ENCODE measurements at places on chromosomes 3 and 15. TPM values are rescaled to one million over a fixed set of nuclear protein-coding genes. Genes with fewer than 3 reads are reported as not detected.

DNA sequence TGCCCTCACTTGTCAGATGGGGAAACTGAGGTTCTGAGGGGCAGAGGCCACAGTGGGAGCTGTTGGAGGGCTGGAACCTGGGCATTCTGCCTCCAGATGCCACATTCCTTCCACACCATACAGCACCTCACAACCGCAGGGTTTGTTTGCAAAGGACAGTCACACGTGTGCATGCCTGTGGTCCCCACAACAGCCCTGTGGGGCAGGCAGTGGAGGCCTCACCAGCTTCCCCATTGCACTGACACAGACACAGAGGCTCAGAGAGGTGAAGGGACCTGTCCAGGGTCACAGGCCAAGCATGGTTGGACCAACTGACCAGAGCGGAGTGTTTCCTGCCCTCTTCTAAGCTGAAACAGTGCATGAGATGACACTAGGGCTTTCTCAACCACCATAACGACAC, 75.2 kb upstream of the SEC13 start:
- no peak overlapping the region for H3K4me3 ChIP-seq
- H3K36me3 ChIP-seq = no peaks in the 10 kb centered on the region

- H3K36me3 ChIP-seq = no peaks in the 10 kb centered on the region
- no peaks in the 10 kb centered on the region for H3K4me1 ChIP-seq
- no peak for DNase-seq
- no peak overlapping the region for H3K27ac ChIP-seq
Observed at GRCh38 chr15:32880642-32881041, 162.8 kb downstream of the GREM1 start.

- no peaks in the 10 kb centered on the region for H3K4me1 ChIP-seq
- no peak for DNase-seq
- H3K27me3 ChIP-seq = no peaks in the 10 kb centered on the region
- H3K27ac ChIP-seq = no peak overlapping the region
Observed at GRCh38 chr3:158918008-158918407, 116.2 kb downstream of the MFSD1 start.

GRCh38 chr15:51087513-51087912, 7.2 kb downstream of the TNFAIP8L3 start:
- no peak for DNase-seq
- peaks cover 28% of the 10 kb centered on the region for H3K4me1 ChIP-seq
- no peaks in the 10 kb centered on the region for H3K36me3 ChIP-seq
- no peaks in the 10 kb centered on the region for H3K27me3 ChIP-seq
- H3K27ac ChIP-seq = no peak overlapping the region
- no peak overlapping the region for H3K4me3 ChIP-seq

- no peak for DNase-seq
- peaks cover 32% of the 10 kb centered on the region for H3K4me1 ChIP-seq
- H3K27me3 ChIP-seq = no peaks in the 10 kb centered on the region
- H3K36me3 ChIP-seq = no peaks in the 10 kb centered on the region
- H3K27ac ChIP-seq = peak overlapping the region; percentile 79
Observed at GRCh38 chr3:187750513-187751123, 5.3 kb upstream of the BCL6 start.

GRCh38 chr3:195257454-195258448, 13.2 kb downstream of the XXYLT1 start:
- no peaks in the 10 kb centered on the region for H3K27me3 ChIP-seq
- peaks cover 41% of the 10 kb centered on the region for H3K4me1 ChIP-seq
- no peak overlapping the region for H3K4me3 ChIP-seq
- no peak for DNase-seq
- H3K36me3 ChIP-seq = peaks cover 3% of the 10 kb centered on the region

GRCh38 chr15:40328176-40328575, 4.7 kb downstream of the INAFM2 start:
- H3K27me3 ChIP-seq = no peaks in the 10 kb centered on the region
- H3K27ac ChIP-seq = no peak overlapping the region
- H3K36me3 ChIP-seq = no peaks in the 10 kb centered on the region
- peaks cover 23% of the 10 kb centered on the region for H3K4me1 ChIP-seq
- no peak overlapping the region for H3K4me3 ChIP-seq
- no peak for DNase-seq

Gene SGO1
- total RNA-seq = 1.6 TPM

DNA sequence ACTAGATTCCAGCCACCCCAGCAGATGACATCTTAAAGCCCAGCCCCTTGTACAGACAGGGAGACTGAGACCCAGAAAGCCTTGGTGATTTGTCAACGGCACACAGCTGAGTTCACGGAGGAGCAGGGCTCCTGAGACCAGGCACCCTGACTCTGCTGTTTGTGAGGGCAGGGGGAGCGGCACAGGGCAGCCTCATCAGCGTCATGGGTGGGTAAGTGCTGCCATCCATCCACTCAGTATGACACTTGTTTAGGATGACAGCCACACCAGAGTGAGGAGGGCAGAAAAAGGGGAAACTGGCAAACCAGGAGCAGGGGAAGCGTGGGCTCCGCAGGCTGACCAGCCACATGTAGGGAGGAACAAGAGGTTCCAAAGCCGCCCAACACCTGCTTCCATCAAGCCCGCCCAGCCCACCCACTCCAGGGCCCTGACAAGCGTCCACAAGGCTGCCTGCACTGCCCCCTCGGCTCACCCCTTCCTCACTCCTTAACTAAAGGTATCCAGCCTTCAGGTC, 19.9 kb downstream of the RBPMS2 start:
- H3K27me3 ChIP-seq = no peaks in the 10 kb centered on the region
- no peak overlapping the region for H3K4me3 ChIP-seq
- DNase-seq = no peak
- H3K27ac ChIP-seq = no peak overlapping the region

GRCh38 chr3:181484026-181484425, 227.7 kb upstream of the SOX2 start:
- no peak for DNase-seq
- H3K4me1 ChIP-seq = peaks cover 4% of the 10 kb centered on the region
- H3K4me3 ChIP-seq = no peak overlapping the region
- H3K27ac ChIP-seq = no peak overlapping the region
- no peaks in the 10 kb centered on the region for H3K36me3 ChIP-seq
- H3K27me3 ChIP-seq = no peaks in the 10 kb centered on the region

Gene MORC1
- not detected for total RNA-seq

GRCh38 chr15:97730315-97730714, 230.2 kb upstream of the ARRDC4 start:
- DNase-seq = no peak
- H3K36me3 ChIP-seq = no peaks in the 10 kb centered on the region
- H3K27me3 ChIP-seq = no peaks in the 10 kb centered on the region
- no peak overlapping the region for H3K27ac ChIP-seq

- peaks cover 99% of the 10 kb centered on the region for H3K36me3 ChIP-seq
- H3K27me3 ChIP-seq = no peaks in the 10 kb centered on the region
- no peak overlapping the region for H3K4me3 ChIP-seq
- H3K4me1 ChIP-seq = peaks cover 8% of the 10 kb centered on the region
- DNase-seq = no peak
- H3K27ac ChIP-seq = peak overlapping the region; percentile 58
Observed at GRCh38 chr3:45958321-45958791, 15.1 kb downstream of the CXCR6 start.

Gene OR5K2
- not detected for total RNA-seq

Gene ZNF148
- total RNA-seq = 20.6 TPM

DNA sequence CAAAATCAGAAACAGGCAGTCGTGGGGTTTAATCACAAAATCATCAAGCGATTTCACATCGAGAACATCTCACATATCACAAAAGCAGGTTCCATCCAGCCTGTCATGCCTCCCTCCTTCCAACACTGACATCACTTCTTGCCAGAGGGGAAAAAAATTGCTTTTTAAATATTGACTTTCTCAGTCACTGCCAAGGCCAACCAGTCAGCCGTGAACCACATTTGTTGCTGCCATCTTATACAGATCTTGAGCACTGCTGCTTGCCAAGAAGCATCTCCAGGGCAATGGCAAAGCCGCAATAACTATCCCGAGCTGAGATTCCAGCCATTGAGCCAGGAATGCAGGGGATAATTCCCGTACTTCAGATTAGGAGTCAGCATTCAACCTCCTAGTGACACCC, 174.6 kb downstream of the ANXA2 start:
- peaks cover 4% of the 10 kb centered on the region for H3K27me3 ChIP-seq
- no peaks in the 10 kb centered on the region for H3K4me1 ChIP-seq
- DNase-seq = no peak
- no peaks in the 10 kb centered on the region for H3K36me3 ChIP-seq
- H3K4me3 ChIP-seq = no peak overlapping the region

DNA sequence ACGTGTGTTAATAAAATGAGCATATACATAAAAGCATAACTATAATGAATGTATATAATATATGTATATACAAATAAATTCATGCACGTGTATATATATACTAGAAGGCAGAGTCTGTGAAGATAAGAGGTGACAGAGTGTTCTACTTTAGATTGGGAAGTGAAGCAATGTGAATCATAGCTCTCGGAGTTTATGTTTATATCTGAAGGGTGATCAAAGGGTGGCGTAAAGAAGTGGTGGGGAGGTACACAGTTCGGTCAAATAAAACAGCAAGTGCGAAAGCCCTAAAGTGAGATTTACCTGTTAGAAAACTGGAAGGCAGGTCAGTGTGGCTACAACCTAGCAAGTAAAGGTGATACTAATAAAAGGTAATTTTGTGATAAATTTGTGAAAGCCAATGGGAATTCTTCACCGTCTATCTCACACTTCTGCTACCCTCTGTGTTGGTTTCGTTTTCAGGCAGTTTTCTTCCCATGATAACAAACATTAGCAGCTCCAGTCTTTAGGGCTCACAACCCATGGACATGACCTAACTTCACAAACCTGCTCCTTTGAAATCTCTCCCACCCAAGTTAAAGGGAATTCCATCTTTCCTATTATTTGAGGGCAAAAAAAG, 46.7 kb upstream of the BCHE start:
- H3K4me1 ChIP-seq = no peaks in the 10 kb centered on the region
- no peaks in the 10 kb centered on the region for H3K36me3 ChIP-seq
- H3K27ac ChIP-seq = no peak overlapping the region
- H3K27me3 ChIP-seq = no peaks in the 10 kb centered on the region
- H3K4me3 ChIP-seq = no peak overlapping the region

GRCh38 chr3:118766306-118766669, 268.4 kb downstream of the IGSF11 start:
- H3K4me1 ChIP-seq = no peaks in the 10 kb centered on the region
- H3K27ac ChIP-seq = no peak overlapping the region
- no peak for DNase-seq
- no peaks in the 10 kb centered on the region for H3K27me3 ChIP-seq

Gene DLL4
- 0.47 TPM for total RNA-seq

DNA sequence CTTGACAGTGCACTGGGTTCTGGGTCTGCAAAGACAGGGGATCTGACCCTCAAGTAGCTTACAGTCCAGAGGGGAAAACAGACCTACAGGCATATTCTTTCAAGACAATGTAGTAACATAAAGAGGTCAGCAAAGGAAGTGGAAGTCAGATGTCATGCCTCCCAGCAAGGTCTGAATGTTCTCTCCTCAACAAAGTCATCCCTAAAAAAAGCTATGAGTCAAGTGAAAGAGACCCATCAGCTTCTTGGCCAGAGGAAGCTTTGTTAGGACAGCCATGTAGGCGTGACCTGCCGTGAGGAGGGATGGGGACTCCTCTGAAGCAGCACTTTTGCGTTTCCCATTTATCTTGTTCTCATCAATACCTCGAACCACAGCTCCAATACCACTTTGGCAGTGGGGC, 331.6 kb upstream of the NR2F2 start:
- no peak overlapping the region for H3K27ac ChIP-seq
- no peak for DNase-seq
- no peaks in the 10 kb centered on the region for H3K4me1 ChIP-seq
- H3K4me3 ChIP-seq = no peak overlapping the region
- H3K36me3 ChIP-seq = no peaks in the 10 kb centered on the region
- H3K27me3 ChIP-seq = peaks cover 3% of the 10 kb centered on the region

GRCh38 chr3:141825216-141826011, 51.0 kb upstream of the ATP1B3 start:
- no peak for DNase-seq
- H3K27ac ChIP-seq = no peak overlapping the region
- H3K4me1 ChIP-seq = peaks cover 28% of the 10 kb centered on the region
- no peaks in the 10 kb centered on the region for H3K36me3 ChIP-seq

DNA sequence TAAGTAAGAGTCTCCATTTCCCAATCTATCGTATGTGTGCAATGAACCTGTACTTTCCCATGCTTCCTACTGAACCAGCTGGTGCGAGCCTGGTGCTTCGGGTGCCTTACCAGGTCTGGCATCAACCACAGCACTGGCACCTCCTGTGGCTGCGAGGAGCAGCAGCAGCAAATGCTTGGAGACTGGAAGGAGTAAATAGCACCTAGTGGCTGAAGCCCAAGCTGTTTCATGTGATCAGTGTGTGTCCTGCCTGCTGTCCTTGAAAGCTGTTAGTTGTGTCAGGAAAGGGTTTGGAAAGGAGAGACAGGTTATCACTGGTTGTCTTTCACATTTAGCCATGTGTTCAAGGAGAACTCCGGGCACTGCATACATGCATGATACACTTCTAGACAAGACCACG, 31.8 kb downstream of the PCOLCE2 start:
- H3K4me1 ChIP-seq = no peaks in the 10 kb centered on the region
- DNase-seq = no peak
- no peak overlapping the region for H3K27ac ChIP-seq
- H3K27me3 ChIP-seq = no peaks in the 10 kb centered on the region
- no peak overlapping the region for H3K4me3 ChIP-seq

DNA sequence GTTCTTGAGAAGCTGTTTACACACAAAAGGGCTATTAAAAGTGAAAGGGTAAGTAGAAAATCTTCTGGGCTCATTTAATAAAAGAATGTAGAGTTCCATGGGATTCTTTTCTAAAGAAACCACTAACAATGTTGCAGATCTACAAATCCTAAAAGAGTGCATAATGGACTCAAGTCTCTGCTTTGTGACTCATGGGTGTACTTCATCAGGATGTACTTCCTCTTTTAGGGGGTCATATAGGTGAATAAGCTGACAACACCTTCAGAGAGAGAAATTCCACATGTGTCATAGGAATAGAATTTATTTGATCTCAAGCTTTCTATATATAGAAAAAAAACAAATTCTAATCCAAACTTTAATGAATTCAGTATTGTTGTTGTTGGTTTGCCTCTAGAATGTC, 355.5 kb downstream of the TIGIT start:
- H3K27me3 ChIP-seq = no peaks in the 10 kb centered on the region
- no peak overlapping the region for H3K27ac ChIP-seq
- H3K4me1 ChIP-seq = peaks cover 18% of the 10 kb centered on the region
- no peak overlapping the region for H3K4me3 ChIP-seq
- H3K36me3 ChIP-seq = no peaks in the 10 kb centered on the region

GRCh38 chr3:65004795-65005295, 317.0 kb upstream of the ADAMTS9 start:
- no peaks in the 10 kb centered on the region for H3K36me3 ChIP-seq
- H3K27me3 ChIP-seq = no peaks in the 10 kb centered on the region
- DNase-seq = no peak

Gene NSUN3
- 6.8 TPM for total RNA-seq

Gene CHRD
- total RNA-seq = 6.2 TPM

DNA sequence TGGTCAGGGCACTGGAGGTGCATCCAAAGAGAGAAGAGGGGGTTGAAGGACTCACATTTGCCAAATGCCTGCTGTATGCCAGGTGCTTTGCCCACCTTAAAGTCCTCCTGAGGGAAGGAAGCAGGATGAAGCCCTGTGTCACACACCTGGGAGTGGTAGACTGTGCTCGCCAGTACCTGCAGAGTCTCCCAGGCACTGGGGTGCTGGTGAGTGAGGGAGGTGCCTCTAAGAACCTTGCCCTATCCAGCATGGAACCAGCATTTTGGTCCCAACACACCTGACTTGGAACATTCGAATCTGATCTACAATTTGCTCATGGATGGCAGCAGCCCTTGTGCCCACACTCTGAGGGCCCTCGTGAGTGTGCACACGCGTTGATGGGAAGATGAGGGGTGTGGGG, 76.7 kb downstream of the SEC22A start:
- H3K4me3 ChIP-seq = no peak overlapping the region
- H3K36me3 ChIP-seq = no peaks in the 10 kb centered on the region
- no peaks in the 10 kb centered on the region for H3K27me3 ChIP-seq
- DNase-seq = no peak
- H3K27ac ChIP-seq = no peak overlapping the region
- H3K4me1 ChIP-seq = peaks cover 2% of the 10 kb centered on the region

All from suprapubic skin (tissue), 4 donors.